BJ (cell line): ENCODE measurements at places on chromosomes 6 and 20. TPM values are rescaled to one million over a fixed set of nuclear protein-coding genes. Genes with fewer than 3 reads are reported as not detected.

PLA2G7 gene
- not detected in 2 replicates for polyA plus RNA-seq

LY6G5B gene
- polyA plus RNA-seq: 6.8 and 10.8 TPM in 2 replicates

ZHX3 gene
- 23.9 and 27.1 TPM in 2 replicates for polyA plus RNA-seq

IMPG1 gene
- polyA plus RNA-seq: not detected in 2 replicates

GHRH gene
- not detected in 2 replicates for polyA plus RNA-seq

ZSCAN9 gene
- 9.9 and 11.7 TPM in 2 replicates for polyA plus RNA-seq

RNF144B gene
- 1.4 and 2.0 TPM in 2 replicates for polyA plus RNA-seq

BRD2 gene
- 110 and 128 TPM in 2 replicates for polyA plus RNA-seq

ZC3H12D gene
- polyA plus RNA-seq: 0.02 and 0.04 TPM in 2 replicates

HCRTR2 gene
- not detected in 2 replicates for polyA plus RNA-seq

LRP11 gene
- 26.3 and 32.6 TPM in 2 replicates for polyA plus RNA-seq

ZNF76 gene
- polyA plus RNA-seq: 13.7 and 23.3 TPM in 2 replicates

HSPA1L gene
- 0.90 and 0.99 TPM in 2 replicates for polyA plus RNA-seq

C20orf202 gene
- polyA plus RNA-seq: not detected in 2 replicates

NOTCH4 gene
- 0.40 and 0.42 TPM in 2 replicates for polyA plus RNA-seq

JPH2 gene
- polyA plus RNA-seq: 9.5 and 14.7 TPM in 2 replicates

PRR3 gene
- polyA plus RNA-seq: 15.8 and 16.0 TPM in 2 replicates
